ENCODE measurements at places on chromosomes 3 and 15.

DNA sequence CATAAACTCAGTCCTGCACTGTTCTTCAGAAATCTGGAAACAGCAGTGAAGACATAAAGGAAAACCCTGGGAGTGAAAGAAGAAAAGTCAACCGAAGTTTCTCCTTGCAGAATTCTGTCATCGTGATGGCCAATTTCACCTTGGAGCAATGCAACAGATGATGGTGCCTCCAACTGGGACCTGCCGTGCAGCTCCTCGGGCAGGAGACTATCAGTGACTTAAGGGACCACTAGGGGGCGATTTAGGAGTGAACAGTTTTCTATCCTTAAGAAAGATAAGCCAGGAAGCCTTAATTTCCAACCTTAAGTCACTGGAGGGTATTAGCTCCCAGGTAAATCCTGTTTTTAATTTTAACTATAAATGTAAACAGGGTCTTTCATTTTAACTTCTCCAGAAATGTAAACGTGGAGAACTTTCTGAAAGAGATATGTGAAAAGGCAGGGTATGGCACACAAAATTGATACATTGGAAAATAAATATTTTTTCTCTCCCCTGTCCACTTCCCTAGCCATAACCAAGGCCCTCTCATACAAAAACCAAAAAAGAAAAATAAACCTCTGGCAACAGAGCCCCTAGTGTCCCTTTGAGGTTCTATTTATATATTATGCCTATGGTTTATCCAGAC is 116.3 kb downstream of the PDZRN3 start:
- no peak for DNase-seq

DNA sequence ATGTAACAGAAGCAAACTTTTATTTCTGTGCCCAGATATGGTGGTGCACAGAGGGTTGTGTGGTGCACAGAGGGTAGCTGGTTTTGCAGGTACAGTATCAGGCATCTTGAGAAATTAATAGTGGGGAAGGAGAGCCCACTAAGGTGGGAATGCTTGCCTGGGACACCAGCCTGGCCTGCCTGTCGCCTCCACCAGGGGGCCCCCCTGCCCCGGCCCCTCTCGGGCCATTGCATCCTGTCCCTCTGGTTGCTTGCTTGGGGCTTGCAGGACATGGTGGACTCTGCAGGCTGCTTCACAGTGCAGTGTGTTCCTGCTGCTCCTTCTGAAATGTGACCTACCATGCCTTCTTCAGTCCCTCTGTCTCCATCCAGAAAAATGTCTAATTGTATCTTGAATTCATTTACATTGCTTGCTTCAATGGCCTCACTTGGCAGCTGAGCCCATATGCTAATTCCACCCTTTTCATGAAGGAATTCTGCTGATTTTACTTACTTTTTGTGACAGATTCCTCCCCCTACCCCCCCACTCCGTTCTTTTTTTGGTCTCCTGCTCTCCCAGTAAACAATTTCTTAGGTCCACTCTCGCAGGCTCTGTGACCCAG is 73.6 kb downstream of the EEFSEC start:
- no peak for DNase-seq

- peak; percentile 51 for DNase-seq
These were observed 101.5 kb upstream of the CBLB start for GRCh38 chr3:105970283-105970682.

DNA sequence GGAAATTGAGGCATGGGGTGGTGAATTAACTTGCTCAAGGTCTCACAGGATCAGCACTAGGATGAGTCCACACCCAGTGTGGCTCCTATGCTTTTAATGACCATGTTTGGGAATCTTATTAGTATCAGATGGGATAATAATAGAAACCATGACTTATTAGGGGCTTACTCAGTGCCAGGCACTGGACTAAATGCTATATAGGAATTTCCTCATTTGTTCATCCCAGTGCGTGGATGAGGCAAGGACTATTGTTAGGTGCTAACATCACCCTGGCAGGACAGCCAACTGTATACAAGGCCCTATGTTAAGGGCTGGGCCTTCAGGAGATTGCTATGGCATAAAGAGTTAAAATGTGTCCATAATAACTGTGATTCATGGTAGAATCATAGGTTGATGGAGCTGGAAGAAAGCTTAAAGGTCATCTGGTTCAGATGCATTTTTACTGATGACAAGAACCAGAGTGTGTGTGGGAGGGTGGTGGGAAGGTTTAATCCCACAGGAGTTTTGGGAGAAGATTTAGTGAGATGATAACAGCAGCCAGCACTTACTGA is 4.7 kb upstream of the FEM1B start:
- DNase-seq, result peak; percentile 61

DNA sequence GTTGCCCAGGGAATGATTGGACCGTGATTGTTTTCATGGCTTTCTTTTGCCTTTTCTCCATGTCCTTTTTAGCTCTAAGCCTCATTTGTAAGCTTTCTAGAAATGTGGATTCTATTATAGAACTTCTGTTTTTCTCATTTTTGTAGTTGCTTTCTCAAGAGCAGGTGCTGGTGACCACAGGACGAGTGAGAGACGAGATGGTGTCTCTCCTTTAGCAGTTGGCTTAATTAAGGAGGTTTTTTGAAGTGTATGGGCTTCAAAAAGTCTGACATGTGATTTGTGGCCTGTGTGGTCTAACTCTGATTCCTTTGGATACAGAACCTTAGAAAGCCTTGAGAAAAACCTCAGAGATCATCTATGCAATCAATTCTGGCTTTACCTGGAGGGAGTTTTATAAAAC is 292.8 kb downstream of the LPP start:
- DNase-seq, result no peak

DNA sequence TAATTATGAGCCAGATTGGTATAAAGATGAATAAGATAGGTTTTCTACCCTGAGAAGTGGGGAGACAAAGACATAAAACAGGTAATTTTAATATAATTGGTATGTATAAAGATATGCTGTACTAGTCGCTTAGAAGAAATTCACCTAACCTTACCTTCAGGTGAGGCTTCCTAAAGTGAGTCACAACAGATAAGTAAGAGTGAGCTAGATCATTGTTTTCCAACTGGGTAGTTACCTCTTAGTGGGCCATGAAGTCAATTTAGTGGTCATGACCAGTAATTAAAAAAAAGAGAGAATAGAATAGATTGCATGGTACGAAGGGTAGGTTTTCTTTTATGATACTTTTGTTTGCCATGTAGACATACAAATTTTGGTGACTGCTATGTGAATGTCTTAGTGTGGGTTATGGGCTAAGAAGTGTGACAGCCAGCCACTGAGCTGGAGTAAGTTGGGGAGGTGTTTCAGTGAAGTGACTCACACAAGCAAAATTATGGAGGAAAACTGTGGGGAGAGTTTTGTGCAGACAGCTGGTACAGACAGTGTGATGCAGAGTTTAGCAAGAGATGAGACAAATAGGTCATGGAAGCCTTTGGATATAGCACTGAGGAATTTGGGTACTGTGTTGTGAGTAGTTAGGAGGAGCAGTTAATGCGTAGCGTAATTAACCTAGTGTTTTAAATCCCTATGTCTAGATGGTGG is 8.2 kb downstream of the TRNT1 start:
- no peak for DNase-seq

GRCh38 chr3:124878561-124879336 is 8.4 kb downstream of the ITGB5 start:
- peak; percentile 77 for DNase-seq

DNA sequence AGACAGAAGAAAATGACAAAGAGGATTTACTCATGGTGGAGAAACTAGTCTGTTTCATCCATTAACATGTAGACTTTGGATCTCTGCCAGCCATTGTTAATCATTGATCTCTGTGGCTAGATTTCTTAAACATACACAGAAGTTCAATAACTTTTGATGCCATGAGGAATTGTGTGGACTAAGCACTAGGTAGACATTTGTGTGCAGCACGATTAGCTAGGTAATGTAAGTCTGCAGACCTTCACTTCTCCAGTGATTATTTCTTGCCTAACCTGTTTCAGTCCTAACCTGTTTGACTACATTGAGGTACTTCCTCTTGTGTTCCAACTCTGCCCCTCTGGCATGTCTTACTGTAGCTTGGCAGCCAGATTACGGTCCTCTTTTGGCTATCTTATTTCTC is 928.5 kb upstream of the ROBO1 start:
- DNase-seq, result no peak

- no peak for DNase-seq
These were observed 19.9 kb downstream of the FYCO1 start for GRCh38 chr3:45975686-45976085.

DNA sequence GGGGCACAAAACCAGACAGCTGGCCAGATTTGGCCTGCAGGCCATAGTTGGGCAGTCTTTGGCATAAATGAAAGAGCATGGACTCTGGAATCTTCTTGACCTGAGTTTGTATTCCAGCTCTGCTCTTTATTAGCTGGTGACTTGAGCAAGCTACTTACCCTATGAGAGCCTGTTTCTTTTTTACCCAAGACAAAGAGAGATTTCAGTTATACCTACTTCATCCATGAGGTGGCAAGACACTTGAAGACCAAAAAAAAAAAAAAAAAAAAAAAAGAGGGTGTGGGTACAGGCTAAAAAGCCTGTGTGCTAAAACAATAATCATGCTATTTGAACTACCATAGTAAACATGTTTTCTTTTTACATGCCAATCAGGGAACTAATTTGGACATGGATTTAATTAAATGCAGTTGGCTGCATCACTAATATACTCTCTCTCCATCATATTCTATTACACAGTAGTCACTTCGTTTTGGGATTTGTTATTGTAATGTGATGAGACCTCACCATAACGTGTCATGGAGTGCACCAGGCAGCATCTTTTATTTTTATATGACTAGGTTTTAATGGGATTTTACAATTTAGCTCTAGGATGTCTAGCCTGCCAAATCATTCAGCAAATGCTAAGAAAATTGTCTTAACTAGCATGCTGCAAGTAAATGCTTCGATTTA is 109.2 kb upstream of the FHIT start:
- DNase-seq, result no peak

DNA sequence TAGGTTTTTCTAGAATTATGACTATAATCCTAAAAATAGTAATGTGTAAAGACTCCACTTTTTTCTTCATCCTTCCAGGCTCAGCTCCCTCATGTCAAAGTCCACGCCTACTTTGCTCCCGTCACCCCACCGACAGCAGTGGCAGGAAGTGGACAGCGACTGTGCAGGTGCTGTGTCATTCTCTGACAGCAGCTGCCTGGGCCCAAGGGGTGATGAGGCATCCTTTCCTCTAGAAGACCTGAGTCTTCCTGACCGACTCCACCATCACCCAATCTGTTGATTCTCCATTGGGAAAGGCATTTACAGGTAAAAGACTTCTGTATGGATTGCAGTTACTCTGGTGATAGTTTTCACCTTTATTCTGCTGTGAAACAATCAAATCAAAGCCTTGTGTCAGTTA is 54.8 kb downstream of the UBP1 start:
- no peak for DNase-seq

DNA sequence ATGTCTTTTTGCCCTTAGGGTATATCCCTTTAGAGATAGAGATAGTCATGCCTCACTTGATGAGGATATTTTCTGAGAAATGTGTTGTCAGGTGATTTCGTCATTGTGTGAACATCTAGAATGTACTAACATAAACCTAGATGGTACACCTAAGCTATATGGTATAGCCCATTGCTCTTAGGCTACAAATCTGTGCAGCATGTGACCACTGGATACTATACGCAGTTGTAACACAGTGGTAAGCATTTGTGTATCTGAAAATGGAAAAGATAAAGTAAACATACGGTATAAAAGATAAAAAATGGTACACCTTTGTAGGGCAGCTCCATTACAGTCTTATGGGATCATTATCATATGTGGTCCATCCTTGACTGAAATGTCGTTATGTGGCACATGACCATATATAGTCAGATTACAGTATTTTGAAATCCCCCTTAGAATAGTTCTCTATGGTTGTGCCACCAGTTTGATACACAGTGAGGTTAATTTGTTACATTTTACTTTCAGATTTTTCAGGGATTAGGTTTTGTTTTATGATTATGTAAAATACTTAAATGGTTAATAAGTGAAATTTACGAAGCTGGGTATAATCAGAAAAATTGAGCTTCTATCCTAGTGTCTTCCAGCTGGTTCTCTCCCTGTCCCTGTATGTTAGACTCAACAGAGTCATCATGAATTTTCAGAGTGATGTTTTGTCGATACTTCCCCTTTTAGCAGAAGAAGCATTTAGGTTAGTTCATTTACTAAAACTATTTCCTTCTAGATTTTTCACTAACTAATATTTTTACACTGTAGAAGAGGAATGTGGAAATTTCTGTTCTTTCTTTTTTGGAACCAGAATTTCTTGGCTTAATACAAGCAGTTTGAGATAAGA is 12.8 kb downstream of the SETD5 start:
- no peak for DNase-seq

DNA sequence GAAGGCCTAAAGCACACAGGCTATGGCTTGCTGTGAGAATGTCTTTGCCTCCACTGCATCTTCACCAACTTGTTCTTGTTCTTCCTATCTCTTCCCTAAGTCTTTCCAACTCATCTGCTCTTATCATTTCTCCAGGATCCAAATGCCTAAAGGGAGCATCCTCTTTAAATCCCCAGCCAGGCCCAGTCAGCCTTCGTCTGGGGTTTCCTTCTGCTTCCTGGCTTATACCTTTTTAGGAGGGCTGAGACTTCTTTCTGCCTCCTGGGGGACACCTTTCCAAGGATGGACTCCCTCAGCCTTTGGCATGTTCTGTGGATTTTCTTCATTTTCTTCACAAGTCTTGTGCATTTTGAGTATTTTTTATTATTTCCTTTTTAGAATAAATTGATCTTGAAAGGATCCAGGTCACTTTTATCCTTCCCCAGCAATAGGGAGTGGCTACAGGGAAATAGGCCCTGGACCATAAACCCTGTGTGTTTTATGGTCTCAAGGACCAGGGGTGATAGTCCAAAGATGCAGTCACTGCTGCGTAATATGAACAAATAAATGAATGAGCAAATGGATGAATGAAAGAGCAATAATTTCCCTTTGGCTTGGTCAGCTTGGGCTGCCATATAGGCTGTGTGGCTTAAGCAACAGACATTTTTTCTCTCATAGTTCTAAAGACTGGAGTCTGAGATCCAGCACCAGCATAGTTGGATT is 122.1 kb upstream of the LRIG1 start:
- no peak for DNase-seq

GRCh38 chr15:52984507-52984906 is 194.4 kb upstream of the ONECUT1 start:
- no peak for DNase-seq

GRCh38 chr3:14371573-14372474 is 30.6 kb upstream of the SLC6A6 start:
- DNase-seq, result no peak

- no peak for DNase-seq
These were observed 379.0 kb upstream of the IL12A start for GRCh38 chr3:159609625-159610024.

DNA sequence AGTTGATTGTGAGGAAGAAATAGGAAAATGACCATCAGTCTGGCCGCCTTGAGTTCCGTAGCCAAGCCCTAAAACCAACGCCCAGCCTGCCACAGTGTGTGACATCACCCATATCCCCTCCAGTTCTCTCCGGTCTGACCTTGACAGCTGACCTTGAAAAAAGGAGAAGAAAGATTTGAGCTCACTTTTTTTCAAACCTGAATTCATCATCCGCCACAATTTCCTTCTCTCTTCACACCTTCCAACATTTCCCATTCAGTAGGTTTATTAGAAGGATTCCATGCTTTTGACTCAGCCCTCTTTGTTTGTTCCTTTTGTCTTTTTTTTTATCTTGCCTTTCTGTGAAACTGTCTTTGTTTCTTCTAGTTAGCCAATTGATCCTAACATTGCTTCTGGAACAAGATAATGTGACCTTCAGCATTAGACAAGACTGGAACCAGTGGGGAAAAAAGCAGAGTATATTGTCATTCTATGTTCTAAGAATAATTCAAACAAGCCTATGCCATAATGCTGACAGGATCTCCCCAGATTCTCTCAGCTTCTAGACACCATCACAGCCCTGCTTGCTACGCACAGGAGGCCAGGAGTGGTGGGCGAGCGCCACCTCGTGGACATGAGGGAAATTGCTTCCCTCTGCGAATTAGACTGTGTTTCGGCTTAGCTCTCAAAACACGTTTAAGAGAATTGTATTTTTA is 283.1 kb downstream of the FGF12 start:
- peak; percentile 3 for DNase-seq

Measured in AG04449 (cell line).